ENCODE measurements at places on chromosomes 3 and 15. TPM values are rescaled to one million over a fixed set of nuclear protein-coding genes. Genes with fewer than 3 reads are reported as not detected.

DNA sequence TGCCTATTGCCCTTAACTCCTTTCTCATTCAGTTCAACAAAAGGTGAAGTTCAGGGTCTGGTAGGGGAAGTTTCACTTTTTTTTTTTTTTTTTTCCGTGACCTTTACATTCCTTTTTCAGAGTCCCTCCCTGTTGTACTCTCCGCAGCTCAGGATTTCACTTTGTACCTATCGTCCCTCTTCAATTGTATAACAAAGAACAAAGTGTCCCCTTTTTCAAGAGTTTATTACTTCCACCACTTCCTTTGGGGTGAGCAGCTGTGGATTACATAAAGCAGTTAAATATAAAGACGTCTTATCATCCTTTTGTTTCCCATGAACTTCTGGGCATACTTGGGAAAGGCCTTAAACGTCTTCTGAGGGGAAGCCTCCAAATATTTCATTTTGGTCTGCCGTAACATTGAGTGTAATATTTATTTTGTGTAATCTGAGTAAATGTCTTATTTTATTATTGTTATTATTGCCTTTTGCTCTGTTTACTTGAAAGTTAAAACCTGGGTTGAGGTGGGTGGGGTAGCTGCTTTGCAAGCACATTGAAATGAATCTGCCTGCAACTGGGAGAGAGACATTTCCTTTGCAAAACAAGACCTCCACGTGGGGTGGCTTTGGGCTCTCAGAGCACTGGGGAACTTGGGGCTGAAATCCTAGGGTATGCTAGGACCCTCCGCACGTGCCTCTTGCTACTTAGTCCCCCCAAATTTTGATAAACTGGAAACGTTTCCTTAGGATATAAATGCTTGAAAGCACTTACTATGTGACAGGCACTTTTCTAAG lies 169.4 kb downstream of the MCTP2 start:
- H3K4me3 ChIP-seq: no peak overlapping the region
- no peaks in the 10 kb centered on the region for H3K36me3 ChIP-seq
- H3K4me1 ChIP-seq: no peaks in the 10 kb centered on the region
- no peak for DNase-seq
- H3K27me3 ChIP-seq: no peaks in the 10 kb centered on the region

DNA sequence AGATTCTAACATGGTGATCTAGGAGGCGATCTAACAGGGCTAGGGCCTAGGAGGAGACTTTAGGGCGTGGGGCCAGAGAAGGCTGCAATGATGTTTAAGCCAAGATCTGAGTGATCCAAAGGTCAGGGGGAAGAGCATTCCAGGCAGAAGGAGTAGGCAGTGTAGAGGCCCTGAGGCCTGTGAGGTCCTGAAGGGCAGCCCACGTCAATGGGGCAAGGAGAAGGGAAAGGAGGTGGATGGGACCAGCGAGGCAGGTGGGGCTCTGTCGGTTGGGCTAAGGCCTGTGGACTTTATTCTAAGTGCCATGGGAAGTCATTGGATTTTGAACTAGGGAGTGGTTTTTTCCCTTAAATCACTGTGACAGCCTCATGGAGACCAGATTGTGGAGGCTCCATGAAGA lies 10.2 kb upstream of the DNAH1 start:
- H3K27ac ChIP-seq: no peak overlapping the region
- DNase-seq: no peak
- no peaks in the 10 kb centered on the region for H3K27me3 ChIP-seq
- no peak overlapping the region for H3K4me3 ChIP-seq
- H3K36me3 ChIP-seq: no peaks in the 10 kb centered on the region

- DNase-seq: no peak
- 0 out of 2 replicates have a peak, but pooled peaks cover 6% of the 10 kb centered on the region for H3K4me1 ChIP-seq
- no peak overlapping the region for H3K27ac ChIP-seq
- no peaks in the 10 kb centered on the region for H3K27me3 ChIP-seq
Measured at GRCh38 chr3:45381168-45381852, 7.1 kb upstream of the LARS2 start.

Gene LSAMP
- not detected for total RNA-seq

DNA sequence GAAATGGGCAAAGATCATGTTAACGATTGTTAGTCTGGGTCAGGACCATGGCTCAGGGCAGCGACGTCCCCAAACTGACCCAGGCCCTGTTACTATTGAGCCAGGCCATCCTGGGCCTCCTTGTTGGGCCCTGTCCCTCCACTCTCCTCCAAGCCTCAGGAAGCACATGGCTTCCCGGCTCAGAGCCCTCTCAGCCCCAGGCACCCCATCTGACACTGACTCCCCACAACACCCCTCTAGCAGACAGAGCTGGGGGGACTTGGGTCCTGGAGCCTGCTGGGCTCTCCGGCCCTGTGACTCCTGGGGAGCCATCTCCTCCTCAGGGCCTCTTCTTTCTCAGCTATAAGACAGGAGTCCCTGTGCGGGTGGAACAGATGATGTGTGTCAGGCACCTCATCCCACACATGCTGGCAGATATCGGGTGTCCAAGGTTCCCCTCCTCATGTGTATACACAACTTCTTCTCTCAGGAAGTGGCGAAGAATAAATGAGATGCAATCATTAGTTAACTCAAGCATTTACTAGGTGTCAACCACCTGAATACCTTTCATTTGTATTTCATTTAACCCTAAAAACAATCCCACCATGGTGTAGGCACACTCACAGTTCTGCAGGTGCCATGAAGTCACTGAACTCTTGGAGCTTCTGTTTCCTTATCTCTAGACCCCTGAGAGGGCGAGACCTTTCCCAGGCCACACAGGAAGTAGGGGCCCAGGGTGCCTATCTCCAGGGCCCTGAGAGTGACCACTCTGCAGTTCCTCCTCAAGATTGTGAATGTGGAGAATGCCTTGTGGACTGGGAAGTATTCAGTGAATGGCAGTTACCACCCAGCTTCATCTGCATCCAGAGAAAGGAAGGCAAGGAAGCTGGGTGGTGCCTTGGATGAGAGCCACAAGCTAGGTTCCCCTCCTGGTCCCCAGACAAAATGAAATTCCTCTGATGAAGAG lies 282.5 kb upstream of the TLE3 start:
- H3K4me3 ChIP-seq: no peak overlapping the region
- H3K36me3 ChIP-seq: no peaks in the 10 kb centered on the region

Gene EXD1
- 0.70 TPM for total RNA-seq
